ENCODE measurements at places on chromosomes 1 and 21. TPM values are rescaled to one million over a fixed set of nuclear protein-coding genes. Genes with fewer than 3 reads are reported as not detected.

Gene PTGFR
- total RNA-seq, result 66.5 TPM

Gene KRTAP10-11
- total RNA-seq, result not detected

Gene SH2D2A
- total RNA-seq, result 0.20 TPM

Gene ALG14
- 2.9 TPM for total RNA-seq

Gene LPAR3
- total RNA-seq, result 0.37 TPM

Gene GJB5
- not detected for total RNA-seq

Gene PGLYRP4
- total RNA-seq, result not detected

Gene CYP4Z1
- not detected for total RNA-seq

Data from subcutaneous preadipocyte (primary cell).